Left kidney (tissue), 8 donors: ENCODE measurements at places on chromosomes 1 and 21. TPM values are rescaled to one million over a fixed set of nuclear protein-coding genes. Genes with fewer than 3 reads are reported as not detected.

USP48 gene
- 94.3 TPM for polyA plus RNA-seq

SAMSN1 gene
- polyA plus RNA-seq: 3.2 TPM

DYRK3 gene
- 8.0 TPM for polyA plus RNA-seq

AKR7A3 gene
- polyA plus RNA-seq: 2.6 TPM
